ENCODE measurements at places on chromosomes 3 and 15.

DNA sequence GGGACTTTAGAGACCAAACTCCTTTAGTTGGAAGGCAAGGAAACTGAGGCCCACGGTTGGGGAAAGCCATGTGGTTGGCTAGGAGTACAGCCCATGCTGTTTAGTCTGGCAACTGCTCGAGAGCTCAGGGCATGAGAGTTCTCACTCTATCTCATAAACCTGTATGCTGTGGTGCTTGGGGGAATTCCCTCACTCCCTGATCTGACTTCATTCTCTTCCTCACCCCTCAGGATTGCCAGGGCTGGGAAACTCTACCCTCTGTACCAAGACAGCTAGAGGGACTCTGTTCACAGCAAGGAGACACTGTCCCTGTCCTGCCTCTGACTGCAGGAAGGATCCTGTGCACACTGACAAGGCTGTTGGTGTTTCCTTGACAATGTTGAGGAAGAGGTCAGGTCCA, 230.2 kb downstream of the ZNF621 start:
- DNase-seq, result no peak

DNA sequence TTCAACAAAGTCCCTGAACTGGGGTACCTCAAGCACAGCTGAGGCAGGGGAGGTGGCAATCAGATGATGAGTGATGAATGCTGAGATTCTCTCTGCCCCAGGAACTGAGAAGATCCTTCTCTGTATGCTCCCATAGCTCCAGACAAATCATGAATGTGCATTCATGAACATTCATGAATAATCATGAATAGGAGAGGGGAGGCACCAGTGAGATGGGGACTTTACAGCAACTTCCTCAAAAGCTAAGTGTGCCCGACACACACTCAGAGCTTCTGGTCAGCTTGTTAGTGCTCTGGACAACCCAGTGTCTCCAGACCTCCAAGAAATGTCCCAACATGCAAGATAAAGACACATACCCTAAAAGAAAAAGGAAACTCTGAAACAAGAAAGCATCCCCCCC, 24.3 kb downstream of the LRRC2 start:
- no peak for DNase-seq

DNA sequence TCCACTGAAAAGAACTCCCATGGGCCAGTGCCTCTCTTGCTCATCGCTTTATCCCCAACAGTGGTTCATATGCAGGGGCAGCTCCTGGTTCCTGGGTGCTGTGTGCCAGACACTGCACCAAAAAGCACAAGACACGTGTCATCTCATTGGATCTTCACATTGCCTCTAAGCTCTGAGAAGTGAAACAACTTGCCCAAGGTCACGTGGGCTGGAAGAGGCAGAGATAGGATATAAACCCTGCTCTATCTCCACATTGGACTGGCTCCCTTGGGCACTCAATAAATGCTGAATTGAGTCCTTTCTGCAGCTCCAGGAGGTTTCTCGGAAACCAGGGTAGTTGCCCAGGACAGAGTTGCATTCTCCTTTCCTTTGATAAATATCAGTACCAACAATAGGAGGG, 88.1 kb downstream of the SRGAP3 start:
- DNase-seq, result no peak

GRCh38 chr3:158808697-158809096, 6.8 kb downstream of the MFSD1 start:
- peak; percentile 78 for DNase-seq

- peak; percentile 82 for DNase-seq
These were observed 10.5 kb upstream of the SLITRK3 start for GRCh38 chr3:165206454-165207266.

GRCh38 chr3:106290304-106290997, 421.6 kb upstream of the CBLB start:
- peak; percentile 2 for DNase-seq

GRCh38 chr15:92682741-92683510, 27.4 kb upstream of the FAM174B start:
- peak; percentile 17 for DNase-seq
